CD4-positive, alpha-beta T cell treated with Interleukin-10 for 1 hour (primary cell): ENCODE measurements at places on chromosomes 12 and 14.

DNA sequence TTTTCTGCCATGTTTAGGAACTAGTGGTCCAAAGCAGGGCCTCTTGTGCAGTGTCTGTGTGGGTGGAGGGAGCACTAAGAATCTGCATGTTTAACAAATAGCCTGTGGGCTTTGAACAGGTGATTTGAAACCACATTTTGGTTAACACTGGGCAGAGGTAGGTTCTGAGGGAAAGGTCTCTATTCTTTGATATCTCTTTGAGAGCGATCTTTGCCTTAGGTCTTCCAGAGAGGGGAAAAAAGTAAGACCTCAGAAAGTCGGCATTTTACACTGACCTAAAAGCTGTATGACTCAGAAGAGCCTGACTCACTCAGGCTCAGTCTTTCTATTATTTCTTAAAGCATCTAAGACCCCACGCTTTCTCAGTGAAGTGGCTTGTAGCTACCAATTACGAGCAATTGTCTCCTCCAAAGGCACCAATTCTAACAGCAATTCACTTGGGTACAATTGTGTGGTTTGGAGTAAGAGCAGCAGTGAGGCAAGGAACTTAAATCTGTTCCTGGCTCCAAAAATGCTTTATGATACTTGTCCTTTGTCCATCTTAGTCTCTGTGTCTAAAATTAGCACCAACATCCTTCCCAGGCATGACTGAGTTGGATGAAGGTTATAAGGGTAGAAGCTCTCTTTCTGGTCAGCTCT is 8.8 kb downstream of the EIF2B2 start:
- DNase-seq, result no peak

DNA sequence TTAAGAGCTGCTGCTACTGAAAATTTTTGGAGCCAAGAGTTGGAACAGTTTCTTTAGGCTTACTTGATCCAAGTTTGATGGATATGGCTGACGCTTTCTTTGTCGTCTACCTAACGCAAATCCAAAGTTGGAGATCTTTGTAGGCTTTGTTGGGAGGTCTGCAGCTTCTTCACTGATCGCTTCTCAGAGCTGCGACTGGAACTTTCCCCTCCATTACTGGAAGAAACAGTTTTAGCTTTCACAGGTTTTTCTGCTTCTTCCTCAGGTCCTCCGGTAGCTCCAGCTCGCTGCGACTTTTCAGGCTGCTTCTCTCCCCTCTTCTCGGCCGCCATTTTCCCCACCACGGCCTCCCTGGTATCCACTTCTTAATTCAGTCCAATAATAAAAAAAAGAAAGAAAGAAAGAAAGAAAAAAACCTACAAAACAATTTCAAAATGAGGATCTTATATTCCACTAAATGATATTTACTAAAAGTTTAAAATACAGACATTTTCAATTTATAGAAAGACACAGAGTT is 178.1 kb upstream of the HMGA2 start:
- no peak for DNase-seq

- no peak for DNase-seq
Measured at GRCh38 chr12:101995684-101996083, 66.1 kb downstream of the WASHC3 start.

- DNase-seq, result no peak
Measured at GRCh38 chr14:103762036-103762435, 46.4 kb downstream of the ZFYVE21 start.

- DNase-seq, result no peak
Measured at GRCh38 chr14:75339059-75339458, 60.4 kb downstream of the FOS start.

DNA sequence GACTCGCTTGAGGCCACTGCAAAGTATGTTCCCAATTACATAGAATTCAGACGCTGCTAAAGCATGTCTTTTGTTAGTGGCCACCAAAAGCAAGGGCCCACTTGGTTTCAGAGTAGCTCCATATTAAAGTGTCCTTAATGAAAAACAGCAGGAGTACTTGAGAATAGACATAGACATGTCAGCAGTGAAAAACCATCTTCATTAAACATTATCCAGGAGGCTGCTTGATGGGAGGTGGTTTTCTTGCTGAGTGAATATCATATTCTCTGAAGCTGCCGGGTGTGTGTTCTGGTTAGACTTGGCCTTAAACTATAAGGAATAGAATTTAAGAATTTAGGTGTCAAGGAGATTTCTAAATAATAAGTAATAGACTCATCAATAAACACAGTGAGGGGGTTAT is 79.5 kb upstream of the CCDC198 start:
- no peak for DNase-seq

GRCh38 chr12:123077298-123078119 is 73.4 kb downstream of the PITPNM2 start:
- no peak for DNase-seq

DNA sequence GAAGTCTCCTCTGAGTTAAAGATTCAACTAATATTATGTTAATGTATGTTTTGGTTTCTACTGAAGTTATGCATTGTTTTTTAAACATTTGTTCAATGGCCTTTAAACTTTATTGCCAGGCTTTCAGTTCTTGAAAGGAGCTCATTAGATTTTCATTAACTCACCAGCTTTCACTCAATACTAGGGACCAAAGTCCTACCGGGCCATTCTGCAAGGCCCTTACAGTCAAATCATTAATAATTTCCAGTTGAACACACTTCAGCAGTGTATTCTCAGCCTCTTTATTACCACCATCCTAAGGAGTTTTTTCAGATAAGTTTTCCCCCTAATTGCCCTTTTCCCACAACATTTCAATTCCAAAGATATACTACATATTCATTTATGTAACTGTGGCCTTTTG is 409.2 kb downstream of the DIO2 start:
- DNase-seq, result no peak

GRCh38 chr14:21317398-21317797 is 37.5 kb downstream of the RPGRIP1 start:
- DNase-seq, result no peak

DNA sequence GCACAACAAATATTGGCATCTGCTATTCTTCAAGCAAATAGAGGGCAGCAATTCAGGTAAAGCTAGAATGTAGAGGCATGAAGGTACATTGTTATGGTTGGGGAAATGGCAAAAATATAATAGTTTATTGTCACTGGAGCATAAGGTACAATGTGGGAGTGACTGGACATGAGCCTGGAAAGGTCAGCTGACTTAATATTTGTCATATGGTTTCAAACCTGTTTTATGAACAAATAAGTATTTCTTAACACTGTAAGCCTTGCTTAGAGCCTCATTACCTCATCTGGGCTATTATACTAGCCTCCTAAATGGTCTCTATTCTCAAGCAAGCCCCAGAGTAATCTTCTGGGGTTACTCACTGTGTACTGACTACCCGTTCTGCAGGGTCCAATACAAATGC is 33.7 kb downstream of the FAM177A1 start:
- DNase-seq, result no peak

DNA sequence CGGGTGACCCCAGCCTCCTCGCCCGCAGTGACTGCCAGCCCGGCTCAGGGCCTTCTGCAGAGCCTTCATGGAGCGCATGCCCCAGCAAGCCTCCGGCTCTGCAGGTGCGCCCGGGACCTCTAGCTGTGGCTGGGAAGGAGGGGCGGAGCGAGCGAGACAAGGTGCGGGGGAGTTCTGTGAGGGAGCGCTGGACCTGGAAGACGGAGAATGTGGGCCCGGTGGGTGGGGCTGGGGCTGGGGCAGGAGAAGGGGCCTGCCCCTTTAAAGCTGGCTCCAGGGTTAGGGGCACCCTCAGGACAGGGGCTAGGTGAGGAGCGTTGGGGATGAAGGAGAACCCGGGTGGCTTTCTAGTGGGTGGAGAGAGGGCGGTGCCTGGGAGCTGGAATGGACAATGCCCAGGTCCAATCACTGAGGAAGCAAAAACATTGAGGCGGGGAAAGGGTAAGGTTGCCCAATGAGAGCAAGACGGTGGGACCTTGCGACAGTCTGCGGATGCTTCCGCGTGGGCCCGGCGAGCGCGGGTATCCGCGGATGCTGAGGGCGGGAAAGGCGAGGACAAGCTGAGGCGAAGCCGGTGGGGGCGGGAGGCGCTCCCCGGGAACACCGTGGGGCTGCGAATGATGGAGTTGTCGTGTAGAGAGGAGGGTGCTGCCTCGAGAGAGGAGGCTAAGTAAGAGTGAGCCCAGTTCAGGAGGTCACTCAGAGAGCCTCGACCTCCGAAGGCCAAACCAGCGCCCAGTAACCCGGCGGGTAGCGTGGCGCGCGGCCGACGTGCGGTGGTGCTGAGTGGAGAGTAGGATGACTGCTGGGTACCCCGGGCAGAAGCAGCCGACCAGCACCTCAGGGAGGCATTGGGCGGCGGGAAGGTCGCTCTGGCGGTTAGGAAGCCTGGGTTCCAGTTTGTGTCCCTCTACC is at the start of gene GLS2:
Gene GLS2 (minus strand): TSS at position 121 of the 915 bp plus-strand sequence. CDS start 43 bp downstream, at position 78.
- DNase-seq, result peak; percentile 86

- DNase-seq, result no peak
Measured at GRCh38 chr14:69443296-69443805, 41.2 kb upstream of the PLEKHD1 start.

DNA sequence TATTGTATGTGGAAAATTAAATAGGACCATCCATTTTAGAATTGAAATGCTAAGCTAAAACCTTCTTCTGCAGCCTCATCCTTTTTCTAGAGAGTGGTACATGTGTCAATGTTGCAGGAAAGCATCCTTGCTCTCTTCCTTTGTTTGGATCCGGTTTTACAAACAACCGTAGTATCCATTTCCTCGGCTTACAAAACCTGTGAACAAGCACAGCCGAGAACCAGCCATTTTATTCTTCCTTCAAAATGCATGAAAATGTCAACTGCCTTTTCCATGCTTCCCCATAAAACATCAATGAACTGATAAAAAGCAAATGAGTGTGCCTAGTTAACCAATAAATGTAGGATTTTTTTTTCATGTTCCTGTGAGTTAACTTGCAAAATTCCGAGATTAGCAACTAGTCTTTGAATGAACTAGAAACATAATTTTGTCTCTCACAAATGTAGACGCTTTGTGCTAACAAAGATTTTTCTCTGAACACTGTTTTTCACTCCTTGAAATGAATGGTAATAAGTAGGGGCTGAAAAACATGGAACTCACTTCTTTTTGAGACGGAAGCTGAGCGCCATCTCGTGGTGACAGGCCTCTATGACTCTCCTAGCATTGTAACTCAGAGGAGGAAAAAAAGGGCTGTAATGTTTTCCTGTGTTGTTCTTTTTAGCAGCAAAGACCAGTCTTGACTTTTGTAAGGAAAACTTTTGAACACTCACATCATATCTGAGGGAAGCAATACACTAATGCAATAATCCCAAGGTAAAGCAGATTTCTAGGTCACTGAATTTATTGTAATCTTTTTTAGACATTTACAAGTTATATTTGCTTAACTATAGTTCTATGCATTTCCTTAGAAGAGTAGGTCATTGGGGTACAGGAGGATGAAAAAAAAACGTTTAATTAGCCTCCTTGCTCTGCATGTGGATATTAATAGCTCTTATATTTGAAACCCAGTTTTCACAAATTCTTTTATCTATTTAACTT is 157.4 kb upstream of the FOXG1 start:
- DNase-seq, result no peak

DNA sequence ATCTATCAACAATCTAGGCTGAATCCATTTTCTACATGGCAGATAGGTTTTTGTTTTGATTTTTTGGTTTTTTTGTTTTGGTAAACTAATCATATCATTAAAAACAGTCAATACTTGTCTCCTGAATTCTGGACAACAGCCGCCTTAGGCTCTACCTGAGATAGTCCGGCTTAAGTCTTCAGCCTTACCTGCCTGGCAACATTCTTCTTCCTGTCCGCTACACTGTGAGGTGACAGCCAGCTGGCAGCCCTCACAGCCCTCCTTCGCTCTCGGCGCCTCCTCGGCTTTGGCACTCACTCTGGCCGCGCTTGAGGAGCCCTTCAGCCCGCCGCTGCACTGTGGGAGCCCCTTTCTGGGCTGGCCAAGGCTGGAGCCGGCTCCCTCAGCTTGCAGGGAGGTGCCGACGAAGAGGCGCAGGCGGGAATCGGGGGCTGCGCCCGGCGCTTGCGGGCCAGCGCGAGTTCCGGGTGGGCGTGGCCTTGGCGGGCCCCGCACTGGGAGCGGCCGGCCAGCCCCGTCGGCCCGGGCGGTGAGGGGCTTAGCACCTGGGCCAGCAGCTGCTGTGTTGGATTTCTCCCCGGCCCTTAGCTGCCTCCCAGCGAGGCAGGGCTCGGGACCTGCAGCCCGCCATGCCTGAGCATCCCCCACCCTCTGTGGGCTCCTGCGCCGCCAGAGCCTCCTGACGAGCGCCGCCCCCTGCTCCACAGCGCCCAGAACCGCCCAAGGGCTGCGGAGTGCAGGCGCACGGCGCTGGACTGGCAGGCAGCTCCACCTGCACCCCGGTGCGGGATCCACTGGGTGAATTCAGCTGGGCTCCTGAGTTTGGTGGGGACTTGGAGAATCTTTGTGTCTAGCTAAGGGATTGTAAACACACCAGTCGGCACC is 49.0 kb downstream of the MDGA2 start:
- no peak for DNase-seq

DNA sequence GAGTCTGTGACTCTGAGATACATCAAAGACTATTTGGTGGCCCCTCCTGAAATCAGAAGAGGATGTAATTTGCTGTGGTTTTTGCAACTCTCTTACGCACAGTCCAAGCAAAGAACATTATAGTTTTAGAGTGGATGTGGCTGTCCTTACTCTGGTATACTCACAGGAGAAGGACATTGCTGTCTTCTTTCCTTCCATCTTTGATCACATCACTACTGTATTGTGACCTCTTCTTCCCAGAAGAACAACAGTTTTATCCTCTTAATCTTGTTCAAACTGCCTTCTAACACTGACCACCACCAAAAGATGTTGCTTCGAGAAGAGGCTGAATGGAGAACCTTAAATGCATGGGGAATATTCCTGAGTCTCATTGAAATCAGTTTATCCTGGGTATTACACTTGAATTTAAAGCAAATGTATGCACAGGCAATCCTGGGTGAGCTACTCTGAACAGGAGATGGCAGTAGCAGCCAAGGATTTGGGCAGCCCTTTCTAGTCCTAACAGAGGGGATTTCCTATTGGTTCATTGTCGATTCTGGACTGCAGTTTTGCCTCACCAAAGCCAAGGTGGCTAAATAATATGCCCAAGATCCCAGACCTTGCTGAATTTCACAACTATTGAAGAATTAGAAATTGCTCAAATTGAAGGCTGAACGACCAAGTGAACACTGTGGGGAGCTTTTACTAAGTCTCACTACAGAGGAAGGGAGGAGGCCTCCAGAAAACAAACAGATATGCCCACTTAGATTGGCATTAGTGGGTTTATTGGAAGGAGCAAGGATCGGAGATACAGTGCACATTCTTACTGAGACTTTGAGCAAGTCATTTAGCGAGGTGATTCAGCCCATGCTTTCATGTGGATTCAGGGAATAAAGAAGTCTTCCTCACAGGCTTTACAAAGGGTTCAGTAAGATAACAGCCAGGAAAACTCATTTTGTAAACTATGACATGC is 282.8 kb downstream of the PAWR start:
- no peak for DNase-seq
